ENCODE measurements at places on chromosomes 13 and 19.

DNA sequence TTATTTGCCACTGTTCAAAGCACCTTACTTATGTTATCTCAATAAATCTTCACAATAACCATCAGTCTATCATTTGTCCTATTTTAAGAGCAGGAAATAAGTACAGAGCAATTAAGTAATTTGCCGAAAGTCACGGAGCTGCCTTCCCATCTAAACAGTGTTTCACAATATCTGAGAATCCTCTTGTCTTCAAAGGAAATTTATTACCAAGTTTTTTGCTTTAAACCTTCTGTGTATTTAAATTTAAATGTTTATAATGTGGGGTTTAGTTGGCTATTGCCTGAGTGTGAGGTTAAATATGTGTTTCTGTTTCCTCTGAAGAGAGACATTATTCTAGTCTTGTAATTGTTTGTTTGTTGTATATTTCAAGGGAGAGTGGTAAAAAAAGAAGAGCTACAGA, 633.1 kb downstream of the EFNB2 start:
- no peak for DNase-seq

- DNase-seq: peak; percentile 71
These were observed 2.2 kb downstream of the TJP3 start for GRCh38 chr19:3710265-3710812.

DNA sequence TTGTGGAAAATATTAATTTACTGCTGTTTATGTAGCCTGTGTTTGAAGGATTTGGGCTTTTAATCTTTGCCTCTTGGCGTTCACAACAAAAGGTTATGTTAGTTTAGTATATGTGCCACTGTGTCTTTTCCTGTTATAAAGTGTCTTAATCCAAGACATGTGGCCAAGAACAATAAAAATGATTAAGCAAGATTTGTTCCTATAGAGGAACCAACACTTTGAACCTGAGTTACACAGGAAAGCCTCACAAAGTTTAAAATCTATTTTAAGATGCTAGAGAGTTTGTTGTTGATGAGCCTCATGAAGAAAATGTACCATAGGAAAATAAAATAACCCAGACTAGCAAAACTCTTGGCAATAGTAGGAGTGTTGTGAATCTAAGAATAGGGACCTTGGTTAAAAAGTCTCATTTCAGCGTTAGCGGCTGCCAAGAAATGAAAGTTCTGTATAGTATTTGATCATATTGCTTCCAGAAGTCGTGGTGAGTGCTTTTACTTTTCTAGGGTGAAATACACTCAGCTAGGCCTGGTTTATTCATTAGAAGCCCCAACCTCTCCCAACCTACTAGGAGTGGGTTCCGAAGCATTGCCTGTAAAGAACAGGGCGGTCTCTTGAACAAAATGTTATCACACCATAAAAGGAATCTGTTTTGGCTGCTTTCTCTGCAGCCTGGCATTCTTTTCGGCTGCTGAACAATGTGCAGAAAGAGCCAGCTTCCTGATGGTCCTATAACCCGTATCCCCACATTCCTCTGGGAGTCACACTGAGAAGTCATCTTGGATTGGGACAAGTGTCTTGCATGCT, 102.6 kb downstream of the LRCH1 start:
- peak; percentile 43 for DNase-seq

GRCh38 chr19:2214251-2214650, 21.9 kb downstream of the PLEKHJ1 start:
- no peak for DNase-seq

- DNase-seq: no peak
These were observed 423 bp downstream of the KLK8 start for GRCh38 chr19:51000981-51001380.

- no peak for DNase-seq
These were observed 182.8 kb downstream of the MAB21L1 start for GRCh38 chr13:35293579-35294226.

DNA sequence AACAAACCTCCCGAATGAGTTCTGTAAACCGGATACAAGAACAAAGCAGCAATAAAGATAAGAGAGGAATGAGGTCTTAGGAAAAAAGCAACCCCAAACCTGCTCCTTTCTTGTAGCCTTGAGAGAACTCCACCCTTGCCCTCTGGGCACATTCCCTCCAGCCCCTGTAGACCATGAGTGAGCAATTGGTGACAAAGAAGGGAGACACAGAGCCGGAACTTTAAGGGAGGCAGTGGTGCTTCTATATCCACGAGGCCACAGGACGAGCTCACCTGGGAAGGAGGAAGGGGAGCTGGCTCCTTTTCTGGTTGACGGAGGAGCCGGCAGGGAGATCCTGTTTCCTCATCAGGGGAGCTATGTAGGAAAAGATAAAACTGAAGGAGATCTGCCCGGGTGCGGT, 13.0 kb downstream of the BRME1 start:
- no peak for DNase-seq

DNA sequence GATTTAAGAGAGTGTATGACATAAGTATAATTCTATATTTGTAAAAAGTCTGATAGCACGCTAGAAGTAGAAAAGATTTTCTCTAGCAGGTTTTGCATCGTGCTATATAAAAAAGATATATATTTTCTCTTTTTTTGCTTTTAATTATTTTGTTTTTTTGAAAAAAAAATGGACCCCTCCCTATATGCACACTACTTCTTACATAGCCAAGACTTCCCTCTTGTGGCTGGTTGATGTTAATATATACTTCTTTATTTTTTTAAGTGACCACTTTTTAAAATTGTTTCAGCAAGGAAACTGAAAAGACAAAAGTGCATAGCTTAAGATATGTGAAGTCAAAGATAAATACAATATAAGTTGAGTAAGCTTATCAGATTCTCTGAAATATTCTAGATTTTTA, 1202.8 kb downstream of the DIAPH3 start:
- peak; percentile 69 for DNase-seq

GRCh38 chr19:13964776-13965175, 12.5 kb downstream of the DCAF15 start:
- peak; percentile 47 for DNase-seq
